Stimulated activated CD4-positive, alpha-beta T cell treated with anti-CD3 and anti-CD28 coated beads, Interleukin-1b, Interleukin-23, amount 100 ng/mL, for 1 hour (primary cell): ENCODE measurements at places on chromosomes 5 and 9.

DNA sequence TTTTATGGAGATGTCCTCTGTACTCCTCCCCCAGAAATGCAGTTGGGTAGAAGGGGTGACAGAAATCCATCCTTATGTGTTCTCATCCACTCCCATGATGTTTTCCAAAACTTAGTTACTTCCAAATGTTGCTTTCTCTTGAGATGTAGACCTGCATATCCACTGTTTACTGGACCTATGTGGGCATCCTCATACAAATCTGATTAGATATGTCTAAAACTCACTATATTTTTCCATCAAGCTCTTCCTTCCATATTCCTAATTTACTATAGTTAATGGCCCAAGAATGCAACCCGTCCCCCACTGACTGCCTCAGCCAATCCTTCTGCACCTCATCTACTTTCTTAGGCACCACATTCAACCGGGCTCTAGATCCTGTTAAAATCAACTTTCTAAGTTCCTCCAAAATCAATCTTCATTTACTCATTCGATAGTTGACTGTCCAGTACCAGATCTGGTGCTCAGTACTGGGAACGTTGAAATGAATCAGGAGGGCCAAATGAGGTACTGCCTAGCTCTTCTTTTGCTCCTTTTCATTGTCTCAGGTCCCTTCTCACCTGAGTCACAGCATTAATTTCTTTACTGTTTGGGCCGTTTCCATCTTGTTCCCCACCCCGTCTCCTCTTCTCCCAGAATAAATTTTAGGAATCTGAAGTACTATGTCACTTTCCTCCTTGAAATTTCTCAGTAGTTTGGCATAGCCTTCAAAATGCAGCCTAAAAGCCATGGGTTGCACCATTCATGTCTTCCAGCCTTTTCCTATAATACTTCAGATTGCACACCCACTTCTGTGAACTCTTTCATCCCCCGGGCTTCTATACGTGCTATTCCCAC lies 7.9 kb downstream of the PLK2 start:
- no peak for DNase-seq

GRCh38 chr5:13673511-13673910 lies 271.0 kb downstream of the DNAH5 start:
- DNase-seq, result no peak

- DNase-seq, result no peak
These were observed 358.9 kb downstream of the ACTL7B start for GRCh38 chr9:108496846-108497245.

DNA sequence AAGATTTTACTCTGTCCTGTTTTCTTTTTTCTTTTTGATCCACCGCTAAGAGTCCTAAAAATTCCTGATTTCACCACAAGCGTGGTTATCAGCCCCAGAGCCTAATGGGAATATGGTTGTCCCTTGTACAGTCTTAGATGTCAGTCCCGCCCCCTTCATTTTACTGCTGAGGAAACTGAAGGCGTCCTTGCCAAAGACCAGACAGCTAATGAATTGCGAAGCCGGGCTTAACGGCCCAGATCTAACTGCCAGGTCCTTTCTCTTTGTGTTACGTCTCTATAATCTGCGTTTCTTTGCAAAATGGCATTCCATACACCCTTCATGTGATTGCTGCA lies 497 bp downstream of the NSA2 start:
- no peak for DNase-seq

GRCh38 chr5:176601901-176602482 lies 8.0 kb downstream of the GPRIN1 start:
- no peak for DNase-seq

GRCh38 chr9:26597542-26598149 lies 295.0 kb downstream of the CAAP1 start:
- DNase-seq, result no peak

GRCh38 chr5:997711-998110 lies 10.9 kb upstream of the NKD2 start:
- no peak for DNase-seq

DNA sequence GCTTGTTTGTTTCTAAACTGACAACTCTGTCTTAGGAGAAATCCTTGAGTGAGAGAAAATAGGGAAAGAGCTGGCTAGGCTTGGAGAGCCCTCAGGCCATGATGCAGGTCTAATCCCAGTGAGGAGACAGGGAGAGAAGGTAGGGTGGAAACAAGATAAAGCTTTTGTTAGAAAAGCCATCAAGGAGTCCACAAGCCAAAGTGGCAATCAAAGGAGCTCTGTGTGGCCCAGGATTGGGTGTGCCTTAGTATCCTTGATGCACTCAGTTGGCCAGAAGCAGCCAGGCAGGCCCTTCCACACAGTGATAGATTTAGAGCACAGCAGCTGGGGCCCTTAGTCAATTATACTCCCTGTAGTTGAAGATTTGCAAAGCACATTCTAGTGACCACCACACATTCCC lies 73.9 kb downstream of the ALDH7A1 start:
- no peak for DNase-seq

GRCh38 chr9:97710356-97711222 lies 13.4 kb upstream of the XPA start:
- DNase-seq, result no peak

- DNase-seq, result no peak
These were observed 237.9 kb downstream of the ISL1 start for GRCh38 chr5:51621156-51621555.

DNA sequence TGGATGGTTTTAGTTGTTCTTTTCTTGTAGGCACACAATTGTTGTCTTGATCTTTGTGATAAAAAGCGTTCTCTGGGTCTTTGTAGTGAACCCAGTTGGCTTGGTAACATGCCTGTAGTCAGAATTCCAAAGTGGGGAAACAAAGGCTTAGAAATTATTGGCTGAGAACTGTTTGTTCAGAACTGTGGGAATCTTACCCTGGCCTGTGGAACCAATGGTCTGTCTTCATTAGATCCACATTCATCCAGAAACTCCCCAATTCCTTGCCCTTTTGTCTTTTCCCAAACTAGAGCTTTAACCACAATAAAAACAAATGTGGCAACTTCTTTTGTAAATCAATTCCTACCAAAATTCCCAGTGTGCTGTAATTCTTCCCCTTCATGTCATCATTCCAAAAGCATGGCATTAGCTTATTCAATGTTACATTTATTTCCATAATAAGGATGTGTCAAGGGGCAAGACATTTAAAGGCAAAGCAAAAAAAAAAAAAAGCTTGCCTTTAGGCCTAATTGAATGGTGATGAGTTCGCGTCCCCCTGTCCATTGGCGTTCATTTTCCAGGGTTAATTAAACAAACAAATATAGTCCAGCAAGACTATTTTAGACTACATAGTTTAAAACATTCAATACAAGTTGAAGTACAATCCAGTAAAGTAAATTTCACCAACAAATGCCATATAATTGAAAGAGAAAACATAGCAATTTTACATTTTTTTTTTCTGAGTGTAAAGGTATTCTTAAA lies 249.8 kb upstream of the ZNF608 start:
- DNase-seq, result no peak

DNA sequence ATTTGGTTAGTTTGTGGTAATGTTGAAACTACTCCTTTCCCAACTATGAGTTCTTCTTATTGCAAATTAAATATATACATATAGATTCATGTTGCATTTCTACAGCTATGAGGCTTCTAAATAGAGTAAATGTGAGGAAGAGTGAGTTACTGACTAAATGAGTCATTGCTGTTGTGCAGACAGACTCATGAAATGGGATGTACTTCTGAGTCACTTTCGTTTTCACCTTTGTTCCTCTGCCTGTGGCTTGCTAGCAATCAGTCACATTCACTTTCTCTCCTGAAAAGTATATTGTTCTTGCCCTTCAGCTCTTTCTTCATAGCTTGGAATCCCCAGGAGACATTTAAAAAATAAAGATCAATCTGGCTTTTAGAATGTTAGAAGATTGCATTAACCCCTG lies 295.5 kb upstream of the SMC2 start:
- no peak for DNase-seq

DNA sequence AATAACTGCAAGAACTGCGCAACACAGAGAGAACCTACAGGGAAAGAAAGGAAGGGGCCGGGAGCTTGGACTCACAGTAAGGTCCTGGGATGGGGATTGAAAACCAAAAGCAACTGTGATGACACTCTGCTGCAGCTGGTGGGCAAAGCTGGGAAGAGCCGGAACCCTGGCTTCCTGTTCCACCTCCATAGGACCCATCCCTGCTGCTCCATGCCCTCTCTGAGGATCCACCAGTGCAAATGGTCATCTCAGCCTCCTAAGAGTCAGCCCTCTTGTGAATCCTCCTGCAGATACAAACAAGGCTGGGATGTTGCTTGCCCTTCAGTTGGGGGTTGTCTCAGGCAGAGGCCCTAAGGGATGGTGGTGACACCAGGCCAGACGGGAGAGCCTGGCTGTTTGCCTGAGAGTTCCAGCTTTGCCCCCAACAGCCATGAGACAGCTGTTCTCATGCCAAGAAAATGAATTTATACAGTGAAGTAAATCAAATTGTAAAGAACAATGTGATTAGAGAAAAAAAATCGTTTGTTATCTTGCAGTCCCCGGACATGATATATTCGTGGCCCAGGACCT lies 90.8 kb downstream of the TENT4A start:
- DNase-seq, result no peak

DNA sequence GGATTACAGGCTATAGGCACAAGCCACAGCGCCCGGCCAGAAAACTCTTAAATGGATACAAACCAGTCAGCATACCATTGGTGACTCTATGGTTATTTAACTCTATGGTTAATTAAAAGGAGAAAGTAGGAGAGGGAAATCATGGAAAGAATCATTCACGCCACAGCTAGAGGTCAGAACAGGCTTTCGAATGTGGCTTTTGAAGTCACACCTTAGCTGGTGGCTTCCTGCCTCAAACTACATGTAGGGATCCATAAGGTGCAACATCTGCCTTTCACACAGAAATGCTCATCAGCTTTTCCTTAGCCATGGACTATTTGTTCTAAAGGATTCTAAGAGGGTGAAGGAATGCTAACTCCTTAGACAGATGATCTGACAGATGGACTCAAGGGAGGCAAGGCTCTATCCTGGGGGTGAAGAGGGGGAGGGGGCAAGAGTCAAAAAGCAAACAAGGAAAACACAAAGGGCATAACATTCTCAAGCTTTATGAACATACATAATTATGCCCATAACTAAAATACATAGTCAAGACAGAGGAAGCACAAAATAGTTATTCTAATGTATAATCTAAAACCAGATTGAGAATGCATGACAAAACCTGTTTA lies 130.9 kb downstream of the EFNA5 start:
- DNase-seq, result no peak

GRCh38 chr5:164680216-164680615 lies 1174.8 kb downstream of the MAT2B start:
- DNase-seq, result no peak

DNA sequence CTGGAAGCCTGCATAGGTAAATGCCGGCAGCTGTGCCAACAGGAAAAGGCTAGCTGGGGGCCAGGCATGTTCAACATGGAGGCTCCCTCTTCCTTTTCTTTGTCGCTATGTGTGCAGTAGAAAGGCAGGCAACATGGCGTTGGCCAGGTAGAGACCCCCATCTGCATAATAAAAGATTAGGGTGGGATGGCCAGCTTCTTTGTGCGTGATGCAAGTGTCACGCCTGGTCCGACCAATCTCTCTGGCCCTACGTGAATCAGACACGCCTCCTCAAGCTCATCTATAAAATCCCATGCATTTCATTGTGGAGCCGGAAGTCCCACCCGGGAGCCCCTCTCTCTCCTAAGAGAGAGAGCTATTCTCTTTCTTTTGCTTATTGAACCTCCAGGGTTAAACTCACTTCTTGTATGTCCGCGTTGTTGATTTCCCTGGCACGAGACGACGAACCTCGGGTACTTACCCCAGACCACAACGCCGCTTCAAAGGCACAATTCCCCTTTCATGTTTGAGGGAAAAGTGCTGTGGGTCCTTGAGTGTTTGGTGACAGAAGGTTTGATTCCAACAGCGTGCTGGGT lies 25.0 kb upstream of the C5orf47 start:
- DNase-seq, result no peak

DNA sequence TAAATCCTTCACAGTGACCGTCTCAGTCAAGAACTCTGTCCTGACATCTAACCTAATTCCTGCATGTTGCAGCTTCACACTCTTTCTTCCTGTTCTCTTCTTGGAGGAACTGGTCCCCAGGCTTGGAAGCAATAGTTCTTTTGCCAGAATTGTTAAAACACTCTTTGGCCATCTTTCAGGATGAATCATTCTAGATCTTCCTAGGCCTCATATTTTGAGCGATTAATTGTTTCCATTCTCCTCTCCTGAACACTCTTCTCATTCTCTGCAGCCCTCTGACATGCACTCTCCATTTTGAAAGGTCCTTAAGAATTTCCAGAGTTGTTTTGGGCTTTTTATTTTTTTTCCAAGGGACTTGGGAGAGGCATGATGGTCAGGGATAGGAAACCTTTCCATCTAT lies 85.8 kb downstream of the FAM114A2 start:
- no peak for DNase-seq

DNA sequence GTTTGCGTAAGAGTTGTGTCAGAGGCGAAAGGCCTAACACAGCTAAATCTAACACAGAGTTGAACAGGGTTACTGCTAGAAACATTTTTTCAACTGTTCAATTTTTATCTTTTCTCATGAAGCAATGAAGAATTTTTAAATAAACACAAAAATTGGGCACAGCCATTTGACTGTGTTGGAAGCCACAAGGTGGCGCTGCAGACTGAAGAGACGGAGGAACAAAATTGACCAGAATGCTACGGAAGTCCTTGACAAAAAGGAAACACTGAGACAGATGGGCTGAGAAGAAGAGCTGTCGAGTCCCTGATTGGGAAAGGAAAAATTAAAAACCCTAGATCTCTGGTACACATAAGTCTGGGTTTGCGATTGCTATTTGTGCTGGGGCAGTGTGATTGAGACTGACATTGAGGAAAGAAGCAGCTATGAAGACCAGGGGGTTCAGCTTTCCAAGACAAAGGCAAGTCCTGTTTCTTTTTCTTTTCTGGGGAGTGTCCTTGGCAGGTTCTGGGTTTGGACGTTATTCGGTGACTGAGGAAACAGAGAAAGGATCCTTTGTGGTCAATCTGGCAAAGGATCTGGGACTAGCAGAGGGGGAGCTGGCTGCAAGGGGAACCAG lies at the start of gene PCDHB9:
Gene PCDHB9 (plus strand): TSS at position 265 of the 616 bp plus-strand sequence. CDS start 158 bp downstream, at position 423.
- DNase-seq, result no peak

DNA sequence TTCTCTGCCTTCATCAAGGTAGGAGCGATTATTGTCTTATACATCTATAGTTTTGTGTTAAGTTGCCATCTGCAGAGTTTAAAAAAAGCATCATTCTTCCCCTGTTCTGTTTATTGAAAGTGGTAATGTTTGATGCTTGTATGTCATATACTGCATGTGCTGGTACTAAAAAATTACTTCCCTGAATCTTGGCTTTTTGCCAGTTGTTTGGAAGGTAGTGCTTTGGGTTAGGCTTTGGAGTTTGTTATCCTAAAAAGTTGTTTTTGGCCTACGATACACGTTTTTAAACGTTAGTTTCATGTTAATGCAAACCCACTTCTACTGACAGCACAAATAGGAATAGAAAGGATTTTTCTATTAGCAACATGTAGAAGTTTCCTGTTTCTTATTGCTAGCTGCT lies 158.3 kb downstream of the GIN1 start:
- no peak for DNase-seq

- no peak for DNase-seq
These were observed 49.5 kb upstream of the RETREG1 start for GRCh38 chr5:16666130-16666882.

GRCh38 chr9:35972093-35972492 lies 14.1 kb upstream of the OR2S2 start:
- no peak for DNase-seq
